ENCODE measurements at places on chromosomes 7 and 10.
A peak's percentile ranks its signal among the peaks of the same experiment; 100 is the strongest.

DNA sequence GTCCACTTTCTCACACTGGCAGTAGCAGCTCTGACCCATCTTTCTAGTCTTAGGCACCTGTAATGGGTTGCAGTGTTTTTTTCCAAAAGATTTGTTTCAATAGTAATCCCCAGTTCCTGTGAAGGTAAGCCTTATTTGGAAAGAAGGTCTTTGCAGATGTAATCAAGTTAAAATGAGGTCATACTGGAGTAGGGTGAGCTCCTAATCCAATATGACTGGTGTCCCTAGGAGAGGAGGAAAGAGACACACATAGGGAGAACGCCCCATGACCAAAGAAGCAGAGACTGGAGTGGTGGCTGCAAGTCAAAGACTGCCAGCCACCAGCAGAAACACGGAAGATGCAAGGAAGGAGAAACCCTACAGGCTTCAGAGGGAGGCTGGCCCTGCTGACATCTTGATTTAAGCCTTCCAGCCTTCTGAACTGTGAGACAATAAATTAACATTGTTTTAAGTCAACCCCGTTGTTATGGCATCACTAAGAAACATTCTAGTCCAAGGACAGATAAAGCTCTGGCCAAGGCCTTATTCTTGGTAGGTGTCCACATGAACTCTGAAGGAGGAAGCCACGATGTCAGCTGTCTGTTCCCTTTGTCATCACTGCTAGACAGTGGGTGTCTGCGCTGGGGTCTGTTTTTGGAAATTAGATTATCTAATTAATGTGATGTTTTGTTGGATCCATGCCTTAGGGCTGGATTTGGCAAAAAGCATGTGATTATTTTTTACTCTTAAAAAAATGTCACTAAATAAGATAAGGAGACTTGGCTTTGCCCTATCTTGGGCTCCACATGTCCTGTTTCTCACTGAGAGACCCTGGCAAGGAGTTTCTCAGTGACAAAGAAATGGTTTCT lies 214.9 kb downstream of the KCNMA1 start:
- peaks cover 16% of the 10 kb centered on the region for H3K4me1 ChIP-seq
- no peak overlapping the region for H3K27ac ChIP-seq
- H3K36me3 ChIP-seq = no peaks in the 10 kb centered on the region
- DNase-seq = no peak
- no peak overlapping the region for H3K4me3 ChIP-seq

- H3K4me1 ChIP-seq = no peaks in the 10 kb centered on the region
- no peaks in the 10 kb centered on the region for H3K36me3 ChIP-seq
- no peaks in the 10 kb centered on the region for H3K27me3 ChIP-seq
- DNase-seq = peak; percentile 10
- H3K4me3 ChIP-seq = no peak overlapping the region
These were observed 187.3 kb downstream of the DPY19L1 start for GRCh38 chr7:34849986-34850385.

DNA sequence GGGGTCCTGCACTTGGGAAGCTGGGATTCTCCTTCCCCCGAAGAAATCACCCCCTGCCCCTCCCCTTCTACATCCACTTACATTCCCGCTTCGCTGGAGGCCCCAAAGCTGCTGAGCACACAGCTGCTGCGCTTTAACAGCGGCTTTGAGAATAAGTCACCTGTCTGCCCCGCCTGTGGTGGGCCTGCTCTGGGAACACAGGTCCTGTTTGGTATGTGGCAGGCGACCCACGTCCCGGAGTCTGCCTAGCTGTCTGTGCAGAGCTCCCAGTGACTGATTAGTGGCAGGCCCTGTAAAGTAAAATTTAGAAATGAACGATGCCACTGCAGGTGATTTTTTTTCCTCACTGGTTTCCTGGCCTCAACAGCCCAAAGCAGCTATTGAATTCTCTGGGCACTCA lies 47.0 kb downstream of the CDH23 start:
- no peaks in the 10 kb centered on the region for H3K4me1 ChIP-seq
- H3K4me3 ChIP-seq = no peak overlapping the region
- no peak overlapping the region for H3K27ac ChIP-seq
- no peak for DNase-seq
- H3K36me3 ChIP-seq = no peaks in the 10 kb centered on the region

- H3K27ac ChIP-seq = no peak overlapping the region
- DNase-seq = no peak
- no peak overlapping the region for H3K4me3 ChIP-seq
- no peaks in the 10 kb centered on the region for H3K4me1 ChIP-seq
- H3K36me3 ChIP-seq = no peaks in the 10 kb centered on the region
- no peaks in the 10 kb centered on the region for H3K27me3 ChIP-seq
These were observed 29.3 kb upstream of the ITGB8 start for GRCh38 chr7:20301311-20301939.

GRCh38 chr10:79399223-79399831 lies 46.1 kb downstream of the ZCCHC24 start:
- H3K27me3 ChIP-seq = no peaks in the 10 kb centered on the region
- no peak overlapping the region for H3K4me3 ChIP-seq
- no peaks in the 10 kb centered on the region for H3K36me3 ChIP-seq
- no peak overlapping the region for H3K27ac ChIP-seq
- peak; percentile 97 for DNase-seq
- H3K4me1 ChIP-seq = peaks cover 84% of the 10 kb centered on the region

GRCh38 chr10:6089334-6090219 lies 743 bp downstream of the RBM17 start:
- peaks cover 61% of the 10 kb centered on the region for H3K4me1 ChIP-seq
- peak overlapping the region; percentile 87 for H3K4me3 ChIP-seq
- no peak for DNase-seq
- H3K36me3 ChIP-seq = no peaks in the 10 kb centered on the region

- peaks cover 4% of the 10 kb centered on the region for H3K27me3 ChIP-seq
- no peak for DNase-seq
- peaks cover 6% of the 10 kb centered on the region for H3K4me1 ChIP-seq
- H3K36me3 ChIP-seq = no peaks in the 10 kb centered on the region
- H3K27ac ChIP-seq = no peak overlapping the region
These were observed 62.4 kb upstream of the PAX2 start for GRCh38 chr10:100683004-100683403.

GRCh38 chr7:23211589-23211988 lies 29.7 kb downstream of the NUP42 start:
- no peaks in the 10 kb centered on the region for H3K4me1 ChIP-seq
- H3K36me3 ChIP-seq = no peaks in the 10 kb centered on the region
- H3K27me3 ChIP-seq = no peaks in the 10 kb centered on the region
- no peak overlapping the region for H3K27ac ChIP-seq
- H3K4me3 ChIP-seq = no peak overlapping the region
- no peak for DNase-seq

DNA sequence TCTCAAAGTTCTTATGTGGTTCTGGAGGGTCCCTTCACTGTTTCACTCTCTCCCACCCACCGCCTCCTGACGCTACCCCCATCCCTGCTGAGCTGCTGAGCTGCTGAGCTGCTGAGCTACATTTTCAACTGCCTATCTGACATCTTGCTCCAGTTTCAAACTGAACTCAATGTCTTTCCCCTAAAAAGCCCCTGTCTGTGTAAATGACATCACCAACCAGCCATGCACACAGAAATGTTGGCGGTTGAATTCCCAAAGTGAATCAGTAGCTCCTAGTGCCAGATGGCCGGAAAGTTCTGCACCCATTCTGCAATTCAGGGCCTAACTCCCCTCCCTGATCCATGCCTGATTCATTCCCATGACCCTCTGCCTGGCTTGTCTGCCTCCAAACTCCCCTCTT lies 71.2 kb downstream of the WNT2 start:
- H3K4me3 ChIP-seq = no peak overlapping the region
- no peak for DNase-seq
- no peaks in the 10 kb centered on the region for H3K36me3 ChIP-seq

DNA sequence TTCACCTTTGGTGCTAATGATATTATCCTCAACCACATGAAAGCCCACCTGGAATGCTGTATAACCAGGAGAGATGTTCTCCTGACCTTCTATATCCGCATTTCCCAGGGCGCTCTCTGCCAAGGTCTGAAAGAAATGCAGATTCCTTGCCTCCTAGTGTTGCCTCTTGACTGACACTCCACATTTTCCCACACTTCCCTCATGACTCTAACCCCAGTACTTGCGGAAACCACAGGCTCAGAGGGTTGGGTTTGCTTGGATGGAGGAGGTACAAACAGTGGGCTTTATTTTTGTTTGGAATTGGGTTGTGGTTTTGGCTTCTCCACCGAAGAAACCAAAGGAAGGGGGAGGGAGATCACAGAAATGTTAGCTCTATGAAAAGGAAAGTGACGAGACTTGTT lies 222.9 kb upstream of the CELF2 start:
- no peak for DNase-seq
- H3K4me1 ChIP-seq = peaks cover 8% of the 10 kb centered on the region
- no peak overlapping the region for H3K27ac ChIP-seq
- no peak overlapping the region for H3K4me3 ChIP-seq
- no peaks in the 10 kb centered on the region for H3K36me3 ChIP-seq

GRCh38 chr10:10508211-10508610 lies 509.5 kb upstream of the CELF2 start:
- DNase-seq = no peak
- H3K36me3 ChIP-seq = no peaks in the 10 kb centered on the region
- H3K27me3 ChIP-seq = no peaks in the 10 kb centered on the region
- H3K27ac ChIP-seq = no peak overlapping the region
- no peaks in the 10 kb centered on the region for H3K4me1 ChIP-seq

Measured in vagina (tissue), 2 donors.